Fibroblast of skin of back (primary cell): ENCODE measurements at places on chromosomes 11 and 22.

- DNase-seq, result no peak
Measured at GRCh38 chr11:45649544-45650165, 15.8 kb downstream of the CHST1 start.

GRCh38 chr22:39502109-39502788, at the start of gene MIEF1:
Gene MIEF1 (plus strand): TSS chr22:39502290. CDS start chr22:39511295, 9,005 bp downstream.
- DNase-seq, result peak; percentile 96

- DNase-seq, result no peak
Measured at GRCh38 chr22:50523806-50524675, 1.4 kb downstream of the SCO2 start.

- DNase-seq, result no peak
Measured at GRCh38 chr11:94219771-94220170, 84.6 kb upstream of the IZUMO1R start.

DNA sequence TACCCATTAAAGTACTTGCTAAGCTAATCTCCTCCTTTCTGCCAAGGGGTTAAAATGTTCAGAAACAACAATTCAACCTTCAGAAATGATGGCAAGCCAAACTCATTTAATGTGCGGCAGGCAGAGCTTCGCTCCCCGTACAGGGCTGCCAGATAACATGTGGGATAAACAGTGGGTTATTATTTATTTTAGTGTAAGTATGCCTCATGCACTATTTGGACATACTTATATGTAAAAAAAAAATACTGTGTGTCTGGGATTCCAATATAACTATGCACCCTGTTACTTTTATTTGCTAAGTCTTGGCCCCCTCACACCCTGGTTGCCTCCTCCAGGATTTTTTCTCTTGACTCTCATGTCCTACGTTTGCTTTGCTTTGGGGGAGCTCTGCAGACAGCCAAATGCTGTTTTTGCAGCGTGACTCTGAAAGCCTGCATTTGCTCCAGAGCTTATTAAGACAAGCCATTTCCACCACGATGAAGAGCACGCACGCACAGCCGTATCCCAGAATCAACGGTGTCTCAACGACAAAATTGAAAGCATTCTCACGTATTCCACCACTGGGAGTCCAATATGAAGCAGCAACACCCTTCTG, 86.5 kb upstream of the SHANK2 start:
- DNase-seq, result no peak
